ENCODE measurements at places on chromosomes 12 and 14. TPM values are rescaled to one million over a fixed set of nuclear protein-coding genes. Genes with fewer than 3 reads are reported as not detected.

CCDC196 gene
- not detected for total RNA-seq

TMPRSS12 gene
- total RNA-seq: not detected

PPP1R1A gene
- total RNA-seq: not detected

RTL1 gene
- total RNA-seq: not detected

G2E3 gene
- 13.8 TPM for total RNA-seq

LALBA gene
- total RNA-seq: not detected

MMP14 gene
- 348 TPM for total RNA-seq

COQ6 gene
- 11.7 TPM for total RNA-seq

KITLG gene
- 33.9 TPM for total RNA-seq

TUBA1B gene
- total RNA-seq: 788 TPM

SLC6A13 gene
- 0.14 TPM for total RNA-seq

IRF9 gene
- total RNA-seq: 69.2 TPM

SETD1B gene
- 1.7 TPM for total RNA-seq

MFAP5 gene
- total RNA-seq: 20.3 TPM

CD4 gene
- total RNA-seq: 0.43 TPM

FAM90A1 gene
- total RNA-seq: under 0.01 TPM

SENP1 gene
- 11.3 TPM for total RNA-seq

GSC gene
- total RNA-seq: 0.71 TPM

NOVA1 gene
- 1.4 TPM for total RNA-seq

TMEM132C gene
- total RNA-seq: not detected

PROX2 gene
- not detected for total RNA-seq

CPNE6 gene
- not detected for total RNA-seq

HOMEZ gene
- total RNA-seq: 6.1 TPM

PGAM5 gene
- total RNA-seq: 29.0 TPM

RNU4-1 gene
- total RNA-seq: under 0.01 TPM

PUS7L gene
- total RNA-seq: 16.8 TPM

DDX51 gene
- 5.7 TPM for total RNA-seq

BEGAIN gene
- total RNA-seq: not detected

ESYT1 gene
- 185 TPM for total RNA-seq

BMAL2 gene
- 21.4 TPM for total RNA-seq

GALNT8 gene
- total RNA-seq: 0.18 TPM

DERA gene
- 33.2 TPM for total RNA-seq

CMKLR1 gene
- 0.14 TPM for total RNA-seq

B3GNT4 gene
- total RNA-seq: 0.09 TPM

LIN7A gene
- 12.7 TPM for total RNA-seq

KRT79 gene
- not detected for total RNA-seq

MAP1LC3B2 gene
- 0.28 TPM for total RNA-seq

GPRC5D gene
- not detected for total RNA-seq

OR6C70 gene
- not detected for total RNA-seq

P2RX7 gene
- 1.7 TPM for total RNA-seq

FAM186B gene
- 0.28 TPM for total RNA-seq

TC2N gene
- total RNA-seq: 0.65 TPM

ZNF385A gene
- total RNA-seq: 0.71 TPM

TMEM253 gene
- total RNA-seq: not detected

LRTM2 gene
- total RNA-seq: not detected

AKAP6 gene
- total RNA-seq: 2.7 TPM

FAM222A gene
- total RNA-seq: under 0.01 TPM

PPP4R4 gene
- 1.7 TPM for total RNA-seq

THTPA gene
- 12.5 TPM for total RNA-seq

ZBTB42 gene
- 1.00 TPM for total RNA-seq

TNS2 gene
- total RNA-seq: 23.2 TPM

E2F7 gene
- 3.9 TPM for total RNA-seq

NRL gene
- total RNA-seq: 0.28 TPM

IFNG-AS1 gene
- not detected for total RNA-seq

LRRK2 gene
- total RNA-seq: 4.8 TPM

ADCY6 gene
- 43.7 TPM for total RNA-seq

MSRB3 gene
- 43.9 TPM for total RNA-seq

TCL1B gene
- total RNA-seq: not detected

Data from smooth muscle cell of bladder (primary cell).